Mesenchymal stem cell (in vitro differentiated cells and primary cell): ENCODE measurements at places on chromosomes 6 and 20.

DNA sequence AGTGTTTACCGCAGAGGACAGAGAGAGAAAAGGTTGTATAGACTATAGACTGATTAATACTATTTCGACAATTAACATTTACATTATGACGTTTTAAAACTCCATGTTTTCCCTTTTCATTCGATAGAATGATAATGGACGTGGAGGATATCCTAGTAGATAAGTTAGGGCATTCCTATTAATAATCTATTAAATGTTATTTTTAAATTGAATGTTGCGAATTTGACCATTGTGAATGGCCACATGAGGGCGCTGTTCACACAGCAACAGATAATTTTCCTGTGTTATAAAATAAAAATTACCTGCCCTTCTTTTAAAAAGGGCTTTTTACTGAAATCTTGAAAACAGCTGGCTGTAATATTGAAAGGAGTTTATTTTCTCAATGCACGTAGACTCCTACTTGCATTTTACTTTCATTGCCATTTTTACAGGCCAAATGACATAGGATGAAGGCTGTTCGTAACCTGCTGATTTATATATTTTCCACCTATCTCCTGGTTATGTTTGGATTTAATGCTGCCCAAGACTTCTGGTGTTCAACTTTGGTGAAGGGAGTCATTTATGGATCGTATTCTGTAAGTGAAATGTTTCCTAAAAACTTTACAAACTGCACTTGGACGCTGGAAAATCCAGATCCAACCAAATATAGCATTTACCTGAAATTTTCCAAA is 3.3 kb downstream of the ADGRB3 start:
- H3K4me3 ChIP-seq = no peak overlapping the region
- H3K27ac ChIP-seq = no peak overlapping the region
- peaks cover 9% of the 10 kb centered on the region for H3K27me3 ChIP-seq

- no peak overlapping the region for H3K27ac ChIP-seq
- no peaks in the 10 kb centered on the region for H3K36me3 ChIP-seq
- H3K4me1 ChIP-seq = no peaks in the 10 kb centered on the region
- no peaks in the 10 kb centered on the region for H3K27me3 ChIP-seq
- peak; percentile 40 for DNase-seq
These were observed 23.8 kb downstream of the PRSS35 start for GRCh38 chr6:83536034-83536646.

DNA sequence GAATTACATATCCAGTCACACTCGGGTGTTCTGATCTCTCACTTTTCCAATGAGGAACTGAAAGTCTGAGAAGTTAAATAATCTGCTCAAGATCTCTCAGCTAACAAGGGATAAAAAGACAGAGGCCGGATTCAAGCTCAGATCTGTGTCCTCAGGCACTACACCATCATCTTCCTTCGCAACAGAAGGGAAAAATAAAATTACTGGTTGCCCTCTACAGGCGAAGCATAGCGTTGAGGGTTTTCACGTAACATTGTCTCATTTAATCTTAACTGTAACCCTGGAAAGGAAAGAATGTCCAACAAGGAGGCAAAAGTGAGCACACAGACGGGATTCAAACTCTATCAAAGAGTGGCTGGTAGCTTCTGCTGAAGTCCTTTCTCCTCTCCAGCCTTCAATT is 67.8 kb upstream of the ANKEF1 start:
- H3K4me1 ChIP-seq = no peaks in the 10 kb centered on the region
- no peak overlapping the region for H3K4me3 ChIP-seq
- no peak overlapping the region for H3K27ac ChIP-seq
- peak; percentile 5 for DNase-seq
- no peaks in the 10 kb centered on the region for H3K36me3 ChIP-seq

DNA sequence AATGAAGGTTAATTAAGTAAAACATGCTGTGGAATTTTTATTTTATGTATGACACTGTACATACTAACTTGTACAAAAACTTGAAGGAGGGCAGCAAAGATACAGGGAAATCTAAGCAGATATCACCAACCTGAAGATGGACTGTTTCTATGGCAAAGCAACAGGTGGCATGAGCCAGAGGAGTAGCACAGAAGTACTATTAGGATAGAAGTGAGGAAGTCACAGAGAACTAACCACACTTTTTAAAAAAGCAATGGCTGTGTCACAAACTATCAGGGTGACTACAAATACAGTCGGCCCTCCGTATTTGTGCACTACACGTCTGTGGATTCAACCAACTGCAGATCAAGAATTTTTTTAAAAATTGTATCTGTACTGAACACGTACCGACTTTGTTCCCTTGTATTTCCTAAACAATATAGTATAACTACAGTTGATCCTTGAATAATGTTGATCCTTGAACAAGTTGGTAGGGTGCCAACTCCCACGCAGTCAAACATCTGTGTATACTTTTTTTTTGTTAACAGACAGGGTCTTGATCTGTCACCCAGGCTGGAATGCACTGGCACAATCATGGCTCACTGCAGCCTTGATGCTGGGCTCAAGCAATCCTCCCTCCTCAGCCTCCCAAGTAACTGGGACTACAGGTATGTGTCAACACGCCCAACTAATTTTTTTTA is 61.0 kb downstream of the NUDT3 start:
- H3K4me1 ChIP-seq = no peaks in the 10 kb centered on the region
- no peaks in the 10 kb centered on the region for H3K27me3 ChIP-seq
- peaks cover 29% of the 10 kb centered on the region for H3K36me3 ChIP-seq
- H3K4me3 ChIP-seq = no peak overlapping the region
- no peak overlapping the region for H3K27ac ChIP-seq
- no peak for DNase-seq

DNA sequence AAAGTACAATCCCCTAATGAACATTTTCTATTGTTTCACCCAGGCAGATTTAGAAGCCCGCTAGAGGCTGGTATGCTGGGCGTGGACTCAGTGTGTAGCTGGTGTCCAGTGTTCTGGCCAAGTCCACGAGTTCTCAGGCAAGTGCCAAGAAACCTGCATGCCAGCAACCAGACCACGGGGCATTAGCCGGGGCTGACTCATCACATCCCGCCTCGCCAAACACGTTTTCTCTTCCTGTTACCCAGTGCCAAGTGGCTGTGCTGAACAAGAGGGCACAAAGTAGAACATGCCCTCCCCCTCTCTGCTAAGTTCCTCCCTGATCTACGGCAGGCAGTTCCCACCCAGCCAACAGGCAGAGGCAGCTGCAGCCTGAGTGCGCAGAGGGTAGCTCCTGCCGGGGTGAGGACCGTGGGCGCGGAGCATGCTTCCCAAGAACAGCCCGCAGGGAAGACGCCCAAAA is 29.6 kb downstream of the RAMACL start:
- H3K36me3 ChIP-seq = peaks cover 4% of the 10 kb centered on the region
- peak; percentile 37 for DNase-seq
- H3K4me1 ChIP-seq = peaks cover 6% of the 10 kb centered on the region
- no peak overlapping the region for H3K4me3 ChIP-seq
- H3K27ac ChIP-seq = no peak overlapping the region
- H3K27me3 ChIP-seq = no peaks in the 10 kb centered on the region
